HuH-7.5 (cell line): ENCODE measurements at places on chromosomes 16 and 17.

DNA sequence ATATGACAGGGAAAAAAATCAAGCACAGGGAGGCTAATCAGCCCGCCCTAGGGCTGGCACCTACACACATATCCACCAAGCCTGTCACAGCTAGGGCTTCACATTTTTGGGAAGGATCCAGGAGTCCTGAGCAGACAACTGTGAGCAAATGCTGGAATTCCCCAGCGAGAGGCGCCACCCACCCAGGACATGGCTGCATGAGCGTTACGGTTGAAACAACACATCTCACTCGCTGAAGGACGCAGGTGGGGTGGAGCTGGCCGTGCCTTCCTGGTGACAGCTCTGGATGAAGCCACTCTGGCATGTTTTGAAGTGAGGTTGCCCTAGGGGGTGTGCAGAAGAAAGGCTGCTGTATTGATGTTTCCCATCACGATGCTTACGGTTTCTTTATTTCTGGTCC, 315.1 kb upstream of the EEF2KMT start:
- no peak for DNase-seq

DNA sequence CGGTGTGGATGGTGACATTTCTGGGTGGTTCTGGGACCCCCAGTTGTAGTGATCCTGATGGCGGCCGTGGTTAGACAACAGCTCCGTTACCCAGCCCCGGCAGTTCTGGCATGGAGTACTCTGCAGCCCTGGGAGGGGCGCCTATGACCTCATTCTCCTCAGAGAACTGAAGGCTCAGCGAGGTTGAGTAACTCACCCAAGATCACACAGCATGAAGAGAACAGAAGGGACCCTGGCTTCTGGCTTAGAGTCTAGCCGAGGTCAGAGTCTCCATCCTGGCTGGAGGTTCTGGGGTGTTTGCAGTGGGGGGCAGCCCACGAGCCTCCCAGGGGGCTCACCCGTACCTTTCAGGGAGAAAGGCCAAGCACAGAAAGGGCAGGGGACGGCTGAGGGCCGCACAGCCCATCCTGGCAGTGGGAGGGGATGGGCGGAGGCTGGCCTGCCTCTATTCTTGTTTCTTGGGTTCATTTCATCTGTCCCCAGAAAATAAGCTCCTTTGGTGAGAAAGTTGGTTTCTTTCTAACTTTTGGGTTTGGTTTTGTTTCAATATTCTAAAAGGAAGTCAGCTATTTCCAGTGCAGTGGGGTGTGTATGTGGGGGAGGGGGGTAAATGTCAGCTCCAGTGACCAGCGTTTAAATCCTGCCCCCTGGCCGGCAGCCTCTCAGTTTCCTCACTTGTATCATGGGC, 13.2 kb downstream of the ZFPM1 start:
- DNase-seq = no peak

- no peak for DNase-seq
These were observed 40.3 kb downstream of the HOXB1 start for GRCh38 chr17:48490451-48490892.

DNA sequence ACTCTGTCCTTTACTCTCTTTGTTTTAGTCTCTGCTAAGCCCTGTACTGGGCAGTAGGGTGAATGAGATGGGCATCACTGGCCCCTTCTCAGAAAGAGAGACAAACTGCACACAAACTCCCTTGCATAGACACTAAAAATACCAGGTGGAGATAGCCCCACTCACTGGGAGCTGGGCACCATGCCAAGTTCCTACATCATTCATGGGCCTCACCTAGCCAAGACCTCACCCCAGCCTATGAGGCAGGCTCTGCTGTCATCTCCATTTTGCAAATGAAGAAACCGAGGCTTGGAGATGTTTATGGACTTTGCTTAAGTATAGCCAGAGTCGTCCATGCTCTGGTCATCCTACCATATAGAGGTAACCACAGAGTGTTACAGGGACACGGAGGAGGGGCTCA, 499.8 kb upstream of the CDH11 start:
- no peak for DNase-seq

DNA sequence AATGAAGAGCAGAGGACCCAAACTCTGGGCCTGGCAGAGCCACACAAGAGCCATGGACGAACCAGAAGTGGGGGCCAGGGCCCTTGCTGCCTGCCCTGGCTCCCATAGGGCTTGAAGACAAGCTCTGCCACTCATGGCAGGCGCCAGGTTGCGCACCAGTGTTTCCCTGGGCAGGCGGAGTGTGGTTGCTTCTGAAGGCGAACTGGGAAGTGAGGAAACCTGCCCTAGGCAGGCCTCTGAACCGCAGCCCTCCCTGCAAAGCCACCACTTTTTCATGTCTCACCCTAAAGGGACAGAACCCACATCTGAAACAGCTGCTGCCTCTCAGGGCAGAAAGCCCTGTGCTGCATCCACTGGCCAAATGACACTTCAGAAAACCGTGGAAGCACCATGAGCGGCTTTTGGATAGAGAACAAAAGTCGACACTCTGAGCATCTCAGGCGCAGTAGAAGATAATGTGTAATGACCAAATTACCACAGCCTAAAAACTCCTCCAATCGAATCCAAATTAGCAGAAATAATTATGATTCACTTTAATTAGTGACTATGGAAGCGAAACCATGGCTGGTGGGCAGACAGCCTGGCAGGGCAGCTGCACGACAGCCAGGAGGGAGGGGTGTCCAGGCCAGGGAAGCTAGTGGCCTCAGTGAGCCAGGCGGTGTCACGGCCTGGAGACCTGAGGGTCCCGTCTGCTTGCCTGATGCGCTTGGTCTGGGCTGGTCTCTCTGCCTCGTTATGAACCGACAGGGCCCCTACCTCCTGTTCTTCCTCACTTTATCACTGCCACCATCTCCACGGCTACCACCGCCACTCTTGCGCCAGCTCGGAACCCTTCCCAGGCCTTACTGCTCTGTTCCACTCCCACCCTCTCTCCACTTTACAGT, 59.1 kb downstream of the PRMT7 start:
- no peak for DNase-seq

DNA sequence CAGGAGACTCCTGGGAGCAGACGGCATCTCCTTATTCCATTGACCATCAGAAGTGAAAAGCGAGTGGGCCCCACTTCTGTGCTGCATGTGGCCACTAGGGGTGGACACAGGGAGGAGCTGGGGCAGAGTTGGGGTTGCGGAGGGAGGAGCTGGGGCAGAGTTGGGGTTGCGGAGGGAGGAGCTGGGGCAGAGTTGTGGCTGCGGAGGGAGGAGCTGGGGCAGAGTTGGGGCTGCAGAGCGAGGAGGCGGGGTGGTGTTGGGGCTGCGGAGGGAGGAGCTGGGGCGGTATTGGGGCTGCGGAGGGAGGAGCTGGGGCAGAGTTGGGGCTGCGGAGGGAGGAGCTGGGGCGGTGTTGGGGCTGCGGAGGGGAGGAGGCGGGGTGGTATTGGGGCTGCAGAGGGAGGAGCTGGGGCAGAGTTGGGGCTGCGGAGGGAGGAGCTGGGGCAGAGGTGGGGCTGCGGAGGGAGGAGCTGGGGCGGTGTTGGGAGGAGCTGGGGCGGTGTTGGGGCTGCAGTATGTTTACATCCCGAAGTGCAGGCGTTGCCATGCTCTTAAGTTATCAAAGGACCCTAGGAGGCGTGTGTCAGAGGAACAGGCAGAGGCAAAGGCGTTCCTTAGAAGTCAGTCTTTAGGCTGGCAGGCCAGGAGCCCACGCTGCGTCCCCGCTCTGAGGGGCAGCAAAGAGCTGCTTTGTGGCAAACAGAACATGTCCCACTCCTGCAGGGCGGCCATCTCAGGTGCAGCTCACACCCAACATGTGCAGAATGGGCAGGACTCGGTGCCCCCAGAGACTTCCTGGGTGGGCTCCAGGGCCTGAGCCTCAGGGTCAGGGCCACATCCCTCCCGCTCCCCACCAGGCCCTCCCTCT, 76.0 kb downstream of the ZNF778 start:
- DNase-seq = no peak

DNA sequence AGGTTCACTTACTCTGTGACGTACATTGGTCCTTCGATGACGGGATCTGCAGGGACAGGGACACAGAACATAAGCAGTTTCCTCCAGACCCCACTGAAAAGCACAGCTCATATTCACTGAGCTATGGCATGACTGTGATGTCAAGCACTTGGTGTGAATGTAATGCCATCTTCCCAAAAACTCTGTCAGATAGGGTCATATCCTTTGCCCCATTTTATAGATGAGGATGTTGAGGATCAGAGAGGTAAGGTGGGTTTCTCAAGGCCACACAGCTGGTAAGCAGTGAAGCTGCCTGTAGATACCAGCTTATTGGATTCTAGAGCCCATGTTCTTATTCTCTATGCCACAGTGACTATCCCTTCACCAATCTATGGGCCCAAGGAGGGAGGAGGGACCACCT, 2.5 kb downstream of the ERN2 start:
- DNase-seq = no peak

DNA sequence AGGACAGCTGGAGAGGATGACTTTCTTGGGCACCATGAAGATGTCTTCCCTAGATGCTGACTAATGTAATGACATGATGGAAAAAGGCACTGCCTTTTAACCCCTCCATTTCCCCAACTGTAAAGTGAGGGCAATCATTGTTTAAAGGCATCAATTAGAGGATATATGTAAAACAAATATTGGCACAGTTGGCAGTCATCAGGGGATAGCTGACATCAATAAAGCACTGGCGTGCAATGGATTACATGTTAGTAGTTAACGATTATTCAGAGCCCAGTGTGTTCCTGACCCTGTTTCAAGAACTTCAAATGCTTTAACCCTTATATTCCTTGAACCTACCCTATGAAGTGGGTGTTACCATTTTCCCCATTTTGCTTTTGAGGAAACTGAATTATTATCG, 100.7 kb downstream of the TMEM114 start:
- DNase-seq = no peak

DNA sequence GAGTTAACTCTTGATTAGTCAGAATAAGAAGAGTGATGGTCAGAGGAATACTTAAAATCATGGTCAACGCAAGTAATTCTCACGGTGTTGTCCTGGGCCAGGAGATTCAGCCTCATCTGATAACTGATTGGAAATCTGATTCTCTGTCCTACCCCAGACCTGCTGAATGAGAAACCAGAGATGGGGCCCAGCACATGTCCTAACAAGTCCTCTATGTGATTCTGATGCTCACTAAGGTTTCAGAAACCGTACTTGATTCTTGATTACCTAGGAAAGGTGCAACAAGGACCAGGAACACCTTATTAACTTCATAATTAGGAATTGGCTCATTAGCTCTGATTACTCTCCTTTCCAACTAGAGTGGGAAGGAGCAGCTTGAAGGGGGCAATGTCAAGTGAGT, 44.5 kb downstream of the ANKFY1 start:
- no peak for DNase-seq

- DNase-seq = no peak
These were observed 27.0 kb downstream of the CEP95 start for GRCh38 chr17:64533784-64534183.

GRCh38 chr16:86566966-86567700, 504 bp downstream of the FOXC2 start:
- DNase-seq = no peak

DNA sequence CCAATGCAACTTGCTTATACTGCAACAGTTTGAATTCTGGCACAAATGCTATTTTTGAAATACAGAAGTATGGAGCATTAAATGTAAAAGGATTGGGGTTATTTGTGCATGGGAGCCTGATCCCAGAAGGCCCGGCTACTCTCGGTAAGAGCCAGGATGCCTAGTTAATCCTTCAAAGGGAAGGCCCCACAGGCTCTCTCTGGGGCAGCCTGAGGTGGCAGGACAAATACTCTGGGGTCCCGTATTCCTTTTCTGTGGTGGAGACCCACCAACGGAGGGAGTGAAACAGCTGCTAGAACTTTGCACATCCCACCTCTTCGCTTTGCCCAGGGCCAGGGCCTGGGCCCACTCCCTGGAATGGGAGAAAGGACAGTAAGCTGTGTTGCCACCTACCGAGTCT, 30.4 kb downstream of the ERN1 start:
- DNase-seq = no peak

DNA sequence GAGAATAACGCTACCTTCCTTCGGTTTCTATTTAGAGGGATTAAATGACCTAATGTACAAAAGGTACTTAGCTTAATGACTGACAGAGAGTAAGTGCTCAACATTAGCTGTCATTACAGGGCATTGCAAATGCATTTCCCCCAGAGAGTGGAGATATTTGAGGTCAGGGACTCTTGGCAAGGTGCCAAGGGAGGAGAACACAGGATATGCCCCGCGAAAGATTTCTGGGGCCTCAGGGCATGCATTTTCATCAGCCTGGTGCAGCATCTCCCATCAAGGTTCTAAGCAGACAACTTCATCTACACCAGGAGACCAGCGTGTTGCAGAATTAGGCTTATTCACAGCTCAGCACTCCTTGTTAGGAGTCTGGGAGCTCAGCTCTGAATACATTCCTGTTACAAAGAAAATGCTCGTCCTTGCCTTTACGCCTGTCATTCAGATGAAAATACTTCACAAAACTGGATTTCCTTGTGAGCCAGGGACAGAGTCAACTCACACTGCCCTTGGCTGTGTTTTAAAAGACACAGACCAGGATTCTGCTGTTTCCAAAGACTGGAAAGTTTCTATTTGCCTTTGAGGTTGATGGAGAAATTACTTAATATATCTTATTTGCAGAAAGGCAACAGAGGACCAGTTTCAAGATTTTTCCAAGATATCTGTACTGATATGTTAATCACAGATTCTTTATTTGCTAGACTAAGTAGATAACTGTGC, 108.2 kb downstream of the VAT1L start:
- DNase-seq = no peak

GRCh38 chr16:66977341-66978113, 10.9 kb upstream of the CES4A start:
- DNase-seq = peak; percentile 85

DNA sequence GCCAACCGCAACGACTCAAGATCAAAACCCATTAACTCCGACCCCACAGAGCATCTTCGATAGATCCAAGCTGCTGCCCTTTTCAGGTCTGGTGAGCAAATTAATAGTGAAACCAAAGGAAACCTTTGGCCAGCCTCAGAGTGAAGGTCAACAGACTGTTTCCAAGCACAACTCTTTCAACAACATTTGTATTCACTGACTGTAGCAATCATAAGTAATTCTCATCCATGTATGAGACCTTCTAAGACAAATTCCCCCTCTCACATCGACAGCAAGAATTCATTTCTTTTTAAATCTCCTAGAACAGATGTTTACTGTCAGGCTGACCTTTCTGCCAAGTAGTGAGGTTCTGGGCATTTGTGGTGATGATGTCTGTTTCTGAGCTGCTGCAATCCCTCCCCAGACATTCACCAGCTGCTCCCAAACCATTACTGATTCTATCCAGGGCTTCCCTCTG, 64.2 kb downstream of the SLC39A11 start:
- DNase-seq = no peak
